Large intestine (tissue), 12 donors: ENCODE measurements at places on chromosomes 3 and 15. TPM values are rescaled to one million over a fixed set of nuclear protein-coding genes. Genes with fewer than 3 reads are reported as not detected.

SEMA6D gene
- 63.7 TPM for polyA plus RNA-seq

NOX5 gene
- polyA plus RNA-seq = 0.16 TPM

ROPN1B gene
- 0.19 TPM for polyA plus RNA-seq

FGD5 gene
- polyA plus RNA-seq = 6.3 TPM

HTR3E gene
- 0.03 TPM for polyA plus RNA-seq
